ENCODE measurements at places on chromosomes 16 and 17. TPM values are rescaled to one million over a fixed set of nuclear protein-coding genes. Genes with fewer than 3 reads are reported as not detected.

The TNFSF13 gene
- 0.34 TPM for total RNA-seq

The SAT2 gene
- 67.3 TPM for total RNA-seq

The GRAP gene
- 0.34 TPM for total RNA-seq

The ITGAE gene
- total RNA-seq, result 25.2 TPM

The SLC9A5 gene
- 2.2 TPM for total RNA-seq

The TEKT3 gene
- not detected for total RNA-seq

The KRT20 gene
- not detected for total RNA-seq

The PSMB10 gene
- total RNA-seq, result 111 TPM

The GJD3 gene
- total RNA-seq, result 2.4 TPM

The CPHXL2 gene
- total RNA-seq, result not detected

The CDH1 gene
- 0.16 TPM for total RNA-seq

The DRC3 gene
- 2.1 TPM for total RNA-seq

The BCL6B gene
- under 0.01 TPM for total RNA-seq

The STAT5A gene
- total RNA-seq, result 21.1 TPM

The MYH2 gene
- not detected for total RNA-seq

The IGSF6 gene
- total RNA-seq, result not detected

The TLCD2 gene
- 8.7 TPM for total RNA-seq

The USP43 gene
- 0.09 TPM for total RNA-seq

The DNAH17 gene
- total RNA-seq, result under 0.01 TPM

The CLEC18A gene
- under 0.01 TPM for total RNA-seq

The RNF227 gene
- total RNA-seq, result 1.7 TPM

The FOXF1 gene
- total RNA-seq, result 7.1 TPM

The AURKB gene
- 0.52 TPM for total RNA-seq

The TPSG1 gene
- not detected for total RNA-seq

The CACNG3 gene
- total RNA-seq, result not detected

The ABCC11 gene
- 0.32 TPM for total RNA-seq

The SGCA gene
- total RNA-seq, result 0.47 TPM

The EXOC3L1 gene
- total RNA-seq, result 0.34 TPM

The ANKFY1 gene
- total RNA-seq, result 33.3 TPM

The P2RX5 gene
- 0.43 TPM for total RNA-seq

The MEOX1 gene
- 0.16 TPM for total RNA-seq

The MT3 gene
- not detected for total RNA-seq

The CD300LG gene
- total RNA-seq, result not detected

The ZNF385C gene
- not detected for total RNA-seq

The KRT31 gene
- not detected for total RNA-seq

The CAVIN1 gene
- total RNA-seq, result 467 TPM

The MPP2 gene
- 3.6 TPM for total RNA-seq

The SLC2A4 gene
- 0.16 TPM for total RNA-seq

The TLCD1 gene
- 3.3 TPM for total RNA-seq

The SLFN5 gene
- total RNA-seq, result 78.2 TPM

The FBXO39 gene
- 0.09 TPM for total RNA-seq

The ST6GALNAC1 gene
- total RNA-seq, result not detected

Data from bronchial smooth muscle cell (primary cell).